ENCODE measurements at places on chromosomes 7 and 10.

DNA sequence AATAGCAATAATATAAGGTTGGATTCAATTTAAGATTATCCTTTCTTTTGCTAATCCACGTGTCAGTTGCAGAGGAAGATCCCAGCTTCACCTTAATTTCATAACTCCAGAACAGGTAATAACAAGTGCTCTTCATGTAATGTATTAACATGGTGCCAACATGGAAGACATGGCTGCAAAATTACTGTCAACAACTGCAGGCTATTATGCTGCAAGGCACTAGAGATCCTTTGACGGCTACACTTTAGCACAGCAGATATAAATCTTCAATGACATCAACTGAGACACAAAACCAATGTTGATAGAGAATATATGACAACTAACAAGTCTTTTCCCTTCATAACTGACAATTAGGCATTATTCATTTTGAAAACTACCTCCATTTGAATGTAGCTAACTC is 96.1 kb downstream of the RNF133 start:
- DNase-seq: no peak

DNA sequence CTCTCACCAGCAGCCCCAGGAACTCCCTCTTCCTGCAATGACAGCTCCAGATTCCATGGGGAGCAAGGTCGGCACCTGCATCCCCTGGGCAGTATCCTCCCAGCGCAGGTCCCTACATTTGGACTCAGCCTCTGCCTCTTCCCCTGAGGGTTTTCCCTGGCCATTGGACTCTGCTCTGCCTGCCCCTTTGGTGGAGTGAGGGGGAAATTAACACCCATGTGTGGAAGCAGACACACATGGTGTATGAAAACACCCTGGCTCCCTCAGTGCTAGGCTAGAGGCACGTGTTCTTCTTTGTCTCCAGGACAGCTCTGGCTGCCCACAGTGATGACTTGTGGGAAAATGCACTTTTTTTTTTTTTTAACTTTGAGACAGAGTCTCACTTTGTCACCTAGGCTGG is 8.4 kb downstream of the PRF1 start:
- DNase-seq: no peak

GRCh38 chr7:22356701-22357310 is at the start of gene RAPGEF5:
RAPGEF5 (minus strand) TSS chr7:22357154; CDS start chr7:22357060, 94 bp downstream.
- DNase-seq: peak; percentile 69

DNA sequence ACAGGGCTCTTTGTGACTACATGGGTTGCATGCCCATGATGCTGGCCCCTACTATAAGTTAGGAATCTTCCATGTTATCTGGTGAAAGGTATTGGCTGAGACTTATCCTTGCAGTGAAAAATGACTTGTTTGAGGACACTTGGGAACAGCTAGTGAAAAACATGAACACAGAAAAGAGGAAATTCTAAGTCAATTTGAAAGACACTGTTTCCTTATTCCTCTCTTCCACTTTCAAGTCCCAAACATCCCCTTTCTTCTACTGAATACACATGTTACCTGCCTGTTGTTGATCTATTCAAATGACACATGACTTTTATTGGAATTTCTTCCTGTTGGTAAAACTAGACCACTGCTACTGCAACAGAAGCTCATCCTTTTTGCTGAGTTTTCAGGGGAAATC is 29.5 kb upstream of the PRKCQ start:
- DNase-seq: no peak

GRCh38 chr7:157528785-157529341 is 192.1 kb downstream of the DNAJB6 start:
- no peak for DNase-seq

DNA sequence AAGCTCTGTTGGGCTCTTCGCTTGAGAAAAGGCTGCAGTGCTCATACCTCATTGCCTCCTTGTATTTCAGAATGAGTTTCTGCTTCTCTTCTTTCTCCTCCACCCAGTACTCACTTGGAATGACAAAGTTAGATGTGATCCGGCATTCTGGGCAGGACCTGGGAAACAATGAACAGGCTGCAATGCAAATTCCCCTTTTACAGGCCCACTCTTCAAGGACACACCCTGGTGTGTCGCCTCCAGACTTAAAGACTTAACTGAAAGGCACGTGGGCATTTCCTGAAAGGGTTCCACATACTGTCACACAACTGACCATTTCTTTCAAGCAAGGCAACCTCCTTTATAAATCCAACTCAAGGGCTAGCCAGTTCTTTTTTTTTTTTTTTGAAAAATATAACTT is 23.6 kb downstream of the MKRN1 start:
- DNase-seq: no peak

GRCh38 chr10:89368129-89368528 is 9.7 kb upstream of the IFIT1B start:
- no peak for DNase-seq

DNA sequence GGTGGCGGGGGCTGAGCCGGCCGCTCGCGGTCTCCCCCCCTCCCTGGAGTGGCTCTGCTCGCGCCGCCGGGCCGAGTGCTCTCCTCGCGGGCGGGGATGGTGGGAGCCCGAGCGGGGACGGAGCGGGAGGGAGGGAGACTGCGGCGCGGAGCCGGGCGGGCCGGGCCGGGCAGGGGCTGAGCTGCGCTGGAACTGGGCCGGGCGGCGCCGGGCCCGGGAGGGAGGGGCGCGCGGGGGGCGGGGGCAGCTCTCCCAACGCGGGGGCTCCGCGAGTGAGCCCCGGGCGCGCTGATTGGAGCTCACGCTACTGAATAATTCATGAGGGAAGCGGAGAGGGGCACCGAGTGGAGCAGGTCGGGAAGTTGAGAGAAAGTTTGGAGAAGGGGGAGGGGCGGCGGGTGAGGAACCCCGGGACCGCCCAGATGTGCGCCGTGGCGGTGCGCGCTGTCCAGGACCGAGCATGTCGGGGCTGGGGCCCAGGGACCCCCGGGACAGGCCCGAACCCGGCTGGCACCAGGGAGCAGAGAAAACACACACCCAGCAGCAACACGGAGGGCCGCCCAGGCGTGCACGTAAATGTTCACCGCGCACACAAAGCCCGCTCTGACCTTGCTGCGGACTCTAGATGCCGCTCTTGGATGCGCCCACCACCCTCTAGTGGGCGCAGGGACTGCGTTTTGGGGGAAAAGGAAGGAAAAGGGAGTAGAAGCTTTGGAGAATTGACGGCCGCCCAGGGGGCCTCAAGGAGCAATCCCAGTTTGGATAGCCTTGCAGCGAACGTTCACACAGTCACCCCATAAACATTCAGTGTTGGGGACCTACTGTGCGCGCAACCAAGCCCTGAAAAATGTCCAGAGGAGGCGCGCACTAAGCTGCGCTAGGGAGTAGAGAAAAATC is at the start of gene EPHB4:
EPHB4 (minus strand) TSS at position 194 of the 897 bp plus-strand sequence. CDS start 493 bp downstream, outside the sequence.
- DNase-seq: peak; percentile 94

DNA sequence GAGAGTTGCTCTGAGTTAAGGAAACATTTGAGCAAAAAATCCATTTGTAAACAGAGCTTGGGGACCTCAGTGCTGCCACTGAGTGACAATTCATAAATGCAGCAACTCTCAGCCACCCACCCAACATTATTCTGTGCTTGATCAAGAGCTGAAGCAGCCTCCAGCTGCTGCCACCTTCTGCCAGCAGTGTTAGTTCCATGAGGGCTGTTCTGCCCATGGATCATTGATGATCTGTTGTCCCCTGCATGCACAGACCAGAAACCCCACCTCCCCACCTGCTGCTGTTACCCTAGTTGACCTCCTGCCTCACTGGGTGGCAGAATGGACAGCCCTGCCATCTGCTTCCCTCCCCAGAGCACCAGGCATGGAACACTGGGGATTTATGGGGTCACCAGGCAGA is 305.4 kb downstream of the KCNMA1 start:
- DNase-seq: no peak

DNA sequence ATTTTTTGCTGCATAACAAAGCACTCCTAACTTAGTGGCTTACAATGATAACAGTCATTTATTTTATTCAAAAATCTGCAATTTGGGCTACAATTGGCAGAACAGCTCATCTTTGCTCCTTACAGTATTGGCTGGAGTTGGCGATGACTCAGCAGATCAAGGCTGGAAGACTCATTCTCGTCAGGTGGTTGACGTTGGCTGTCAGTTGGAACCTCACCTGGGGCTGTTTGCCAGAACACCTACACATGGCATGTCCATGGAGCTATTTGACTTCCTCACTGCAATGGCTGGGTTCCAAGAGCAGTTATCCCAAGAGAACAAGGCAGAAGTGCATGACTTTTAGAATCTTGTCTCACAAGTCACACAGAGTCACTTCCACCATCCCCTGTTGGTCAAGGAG is 75.1 kb downstream of the NOD1 start:
- no peak for DNase-seq

GRCh38 chr7:87882151-87882937 is 6.1 kb downstream of the DBF4 start:
- DNase-seq: no peak

DNA sequence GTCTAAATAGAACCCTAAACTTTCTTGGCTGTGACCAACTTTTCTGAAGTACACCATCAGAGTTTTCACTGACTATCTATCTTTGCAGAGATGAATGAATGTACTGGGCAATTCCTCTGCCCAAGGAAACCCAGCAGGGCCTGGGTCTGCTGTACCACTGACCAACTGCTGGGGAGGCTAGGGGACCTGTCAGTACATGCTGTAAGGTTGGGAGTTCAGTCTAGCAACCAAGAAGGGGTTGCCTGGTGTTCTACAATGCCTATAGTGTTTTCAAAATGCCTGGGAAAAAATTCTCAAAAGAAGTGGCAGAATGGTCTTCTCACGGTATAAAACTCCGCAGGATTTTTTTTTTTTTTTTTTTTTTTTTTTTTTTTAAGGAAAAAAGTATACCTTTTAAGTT is 106.3 kb downstream of the NT5C2 start:
- no peak for DNase-seq

All from LoVo (cell line).